Activated naive CD4-positive, alpha-beta T cell treated with anti-CD3 and anti-CD28 coated beads, Interleukin-2, amount 50 U/mL, for 72 hours (primary cell): ENCODE measurements at places on chromosomes 7 and 10. TPM values are rescaled to one million over a fixed set of nuclear protein-coding genes. Genes with fewer than 3 reads are reported as not detected.

The MYH16 gene
- not detected for total RNA-seq

The CAMK2G gene
- 26.2 TPM for total RNA-seq

The BTBD16 gene
- not detected for total RNA-seq

The FAM171A1 gene
- total RNA-seq, result 4.9 TPM

The TIMM23B gene
- 23.3 TPM for total RNA-seq

The ABCA13 gene
- total RNA-seq, result not detected

GRCh38 chr10:62814756-62815380 is 1.3 kb downstream of the EGR2 start:
- DNase-seq, result peak; percentile 59

DNA sequence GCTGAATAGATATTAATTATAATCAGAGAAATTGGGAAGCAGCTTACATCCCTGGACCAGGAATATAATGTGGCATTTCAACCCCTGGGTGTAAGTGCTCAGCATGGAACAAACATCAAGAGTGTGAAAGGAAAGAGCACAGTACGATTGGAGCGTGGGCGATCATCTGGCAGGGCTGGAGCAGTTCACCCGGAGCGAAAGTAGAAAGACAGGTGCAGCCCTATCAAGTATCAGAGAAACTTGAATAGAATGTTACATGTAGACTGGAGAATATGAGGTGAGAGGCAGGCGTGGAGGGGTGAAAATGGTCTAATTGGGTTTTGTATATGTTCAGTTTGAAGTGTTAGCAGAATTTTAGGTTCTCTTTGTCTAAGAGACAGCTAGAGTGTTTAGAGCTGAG is 303.0 kb downstream of the MDFIC start:
- DNase-seq, result no peak

GRCh38 chr7:24325708-24326107 is 41.7 kb downstream of the NPY start:
- no peak for DNase-seq

- DNase-seq, result no peak
Observed at GRCh38 chr10:27564398-27564797, 60.3 kb downstream of the RAB18 start.

- DNase-seq, result no peak
Observed at GRCh38 chr10:23079700-23080099, 15.7 kb upstream of the MSRB2 start.

DNA sequence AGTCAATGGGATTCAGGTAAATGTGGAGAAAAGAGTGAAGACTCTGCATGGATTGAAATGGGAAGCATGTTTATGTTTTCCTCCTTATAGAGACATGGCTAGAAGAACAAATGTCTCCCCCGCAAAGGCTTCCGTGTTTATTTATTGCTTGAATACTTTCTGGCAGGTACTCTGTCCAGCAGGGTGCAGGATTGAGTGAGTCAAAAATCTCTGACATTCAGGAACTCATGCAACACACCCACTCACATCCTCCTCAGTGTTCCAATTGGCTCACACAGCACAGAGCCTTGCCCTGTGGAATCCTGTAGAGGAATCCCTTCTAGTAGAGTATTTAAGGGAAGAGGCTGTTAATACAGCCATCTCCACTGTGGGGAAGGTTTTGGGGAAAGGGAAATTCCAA is 290.3 kb upstream of the VWC2 start:
- DNase-seq, result no peak

DNA sequence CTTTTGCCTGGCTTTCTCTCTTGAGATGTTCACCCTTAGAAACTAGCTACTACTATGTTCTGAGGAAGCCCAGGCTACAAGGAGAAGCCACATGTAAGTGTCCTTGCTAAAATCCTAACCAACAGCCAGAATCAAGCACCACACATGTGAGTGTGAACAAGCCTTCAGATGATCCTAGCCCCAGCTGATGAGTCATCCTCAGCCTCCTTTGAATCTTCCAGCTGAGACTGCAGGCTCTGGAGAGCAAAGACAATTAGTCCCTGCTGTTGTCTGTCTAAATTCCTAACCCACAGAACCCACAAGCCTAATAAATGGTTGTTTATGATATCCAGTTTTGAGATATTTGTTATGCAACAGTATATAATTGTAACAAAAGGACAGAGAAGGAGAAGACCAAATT is 92.8 kb upstream of the TAC1 start:
- DNase-seq, result no peak

DNA sequence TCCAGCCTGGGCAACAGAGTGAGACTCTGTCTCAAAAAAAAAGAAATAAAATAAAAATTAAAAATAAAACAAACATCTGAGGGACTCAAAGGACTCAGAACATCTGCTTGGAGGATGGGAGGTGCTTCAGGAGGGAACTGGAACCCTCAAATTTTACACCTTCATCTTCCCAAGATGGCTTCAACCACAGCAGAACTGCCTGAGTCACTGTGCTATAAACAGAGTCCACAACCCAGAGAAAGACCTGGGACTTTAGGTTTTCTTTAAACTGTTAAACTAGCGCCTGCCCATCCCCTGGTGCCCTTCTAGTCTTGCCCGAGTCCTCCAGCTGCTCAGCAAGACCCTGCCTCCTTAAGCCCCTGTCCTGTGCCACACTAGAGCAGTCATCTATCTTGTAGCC is 40.8 kb downstream of the RGS10 start:
- DNase-seq, result no peak

- peak; percentile 74 for DNase-seq
Observed at GRCh38 chr10:84267503-84268126, 22.8 kb downstream of the RGR start.

- no peak for DNase-seq
Observed at GRCh38 chr10:1034758-1035157, 9.1 kb upstream of the IDI2 start.

- DNase-seq, result no peak
Observed at GRCh38 chr10:11787846-11788245, 35.3 kb upstream of the PROSER2 start.
